ENCODE measurements at places on chromosomes 7 and 10.

DNA sequence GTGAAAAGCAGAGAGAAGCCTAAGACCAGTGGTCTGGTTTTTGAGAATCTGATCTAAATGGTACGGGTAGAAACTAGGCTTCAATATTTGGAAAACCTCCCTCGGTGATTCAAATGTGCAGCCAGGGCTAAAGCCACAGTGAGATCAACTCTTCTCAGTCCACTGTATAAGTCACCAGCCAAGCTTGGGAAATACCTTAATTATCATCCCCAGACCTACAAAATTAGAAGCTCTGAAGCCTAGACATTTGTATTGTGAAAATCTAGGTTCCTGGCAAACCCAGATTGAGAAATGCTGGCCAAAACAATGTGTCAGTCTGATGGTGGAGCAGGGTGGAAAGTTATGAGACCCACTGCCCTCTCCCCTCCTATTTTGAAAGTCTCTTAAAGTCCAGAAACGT is 131.7 kb downstream of the DGKI start:
- no peak for DNase-seq

DNA sequence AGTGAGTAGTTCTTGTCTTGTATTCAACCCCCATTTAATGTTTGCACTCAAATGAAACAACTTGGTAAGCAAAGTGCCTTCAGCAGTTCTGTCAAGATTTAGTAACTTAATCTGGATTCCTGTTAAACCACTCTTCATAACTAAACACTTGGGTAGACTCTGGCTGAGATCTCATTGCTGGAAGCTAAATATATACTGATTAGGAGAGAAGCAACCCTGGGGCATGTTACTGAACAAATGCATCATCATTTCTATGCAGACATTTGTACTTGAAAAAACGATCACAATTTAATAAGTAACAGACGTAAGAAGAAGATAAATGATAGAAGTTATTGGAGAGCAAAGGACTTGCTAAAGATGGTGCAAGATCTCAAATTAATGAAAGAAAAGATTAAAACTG is 308.4 kb upstream of the POM121L12 start:
- DNase-seq = no peak

- DNase-seq = no peak
Observed at GRCh38 chr10:60171436-60172013, 218.2 kb downstream of the ANK3 start.

DNA sequence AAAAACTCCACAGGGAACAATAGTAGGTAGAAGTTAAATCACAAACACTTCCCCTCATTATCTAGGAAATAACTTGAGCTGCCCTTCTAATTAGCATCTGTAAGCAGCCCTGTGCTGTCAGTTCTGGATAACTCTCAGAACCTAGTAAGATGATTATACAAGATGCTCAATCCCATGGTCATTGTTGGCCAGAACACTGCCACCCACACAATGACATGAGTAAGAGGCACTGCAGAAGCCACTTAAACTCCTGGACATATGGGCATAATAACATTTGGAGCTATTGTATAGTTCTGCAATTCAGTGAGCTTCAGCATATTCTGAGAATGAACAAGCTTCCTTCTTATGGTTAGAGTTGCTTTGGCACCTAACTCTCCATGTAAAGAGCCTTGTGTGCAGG is 153.8 kb downstream of the PLPP4 start:
- no peak for DNase-seq

DNA sequence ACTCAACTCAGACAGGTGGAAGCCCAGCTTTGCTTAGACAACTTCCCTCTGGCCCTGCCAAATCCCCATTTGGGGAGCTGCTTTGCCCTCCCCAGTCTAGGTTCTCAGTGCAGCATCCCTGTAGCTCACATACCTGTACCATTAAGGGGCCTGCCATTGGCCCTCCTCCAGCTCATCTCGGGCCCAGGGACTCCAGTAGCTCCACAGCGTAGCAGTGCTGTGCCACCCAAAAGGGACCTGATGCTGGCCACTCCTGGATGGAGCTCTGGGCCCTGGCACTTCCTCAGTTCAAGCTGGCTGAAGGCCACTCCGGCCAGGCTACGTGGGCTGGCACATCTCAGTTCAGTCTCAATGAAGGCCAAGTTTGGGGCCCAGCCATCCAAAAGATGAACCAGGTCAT is 7.4 kb downstream of the LRIT1 start:
- no peak for DNase-seq

DNA sequence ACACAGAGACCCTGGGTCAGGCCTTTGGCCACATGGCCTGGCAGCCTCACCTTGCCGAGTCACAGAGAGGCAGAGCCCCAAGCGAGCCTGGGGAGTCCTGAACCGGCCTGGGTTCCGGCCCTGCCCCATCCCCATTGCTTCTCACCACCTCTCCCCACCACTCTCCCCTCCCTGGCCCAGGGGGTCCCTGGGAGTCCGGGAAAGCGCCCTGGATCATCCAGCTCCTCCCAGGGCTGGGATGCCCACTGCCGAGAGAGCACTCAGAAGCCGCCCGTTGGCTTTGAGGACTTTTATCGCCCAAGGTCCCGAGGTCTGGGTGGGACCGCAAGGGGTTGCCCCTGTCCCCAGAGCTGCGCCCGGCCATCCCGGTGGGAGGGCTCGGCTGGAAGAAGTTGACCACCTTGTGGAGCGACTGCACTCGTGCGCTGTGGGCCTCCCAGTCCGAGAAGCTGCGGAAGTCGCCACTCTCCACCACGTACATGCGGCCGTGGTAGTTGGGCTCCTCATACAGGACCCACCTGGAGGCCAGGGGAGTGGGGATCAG is 8.1 kb downstream of the CRYGN start:
- no peak for DNase-seq

GRCh38 chr7:47931005-47932004 is 17.0 kb downstream of the PKD1L1 start:
- no peak for DNase-seq

DNA sequence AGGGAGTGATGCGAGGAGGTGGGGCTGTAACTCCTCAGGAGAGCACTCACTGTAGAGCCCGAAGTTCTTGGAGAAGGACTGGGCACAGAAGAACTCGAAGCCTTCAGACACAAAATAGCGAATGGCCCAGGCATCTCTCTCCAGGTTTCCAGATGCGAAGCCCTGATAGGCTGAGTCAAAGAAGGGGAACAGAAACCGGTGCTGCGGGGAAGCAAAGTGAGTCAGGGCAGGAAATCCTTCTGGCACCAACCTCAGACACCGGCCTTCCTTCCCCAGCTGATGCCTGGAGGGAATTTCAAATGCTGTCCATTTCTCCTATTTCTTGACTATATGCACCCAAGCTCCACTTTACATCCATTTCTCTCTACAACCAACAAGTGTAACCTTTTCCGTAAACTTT is 26.8 kb downstream of the GOT1 start:
- no peak for DNase-seq

DNA sequence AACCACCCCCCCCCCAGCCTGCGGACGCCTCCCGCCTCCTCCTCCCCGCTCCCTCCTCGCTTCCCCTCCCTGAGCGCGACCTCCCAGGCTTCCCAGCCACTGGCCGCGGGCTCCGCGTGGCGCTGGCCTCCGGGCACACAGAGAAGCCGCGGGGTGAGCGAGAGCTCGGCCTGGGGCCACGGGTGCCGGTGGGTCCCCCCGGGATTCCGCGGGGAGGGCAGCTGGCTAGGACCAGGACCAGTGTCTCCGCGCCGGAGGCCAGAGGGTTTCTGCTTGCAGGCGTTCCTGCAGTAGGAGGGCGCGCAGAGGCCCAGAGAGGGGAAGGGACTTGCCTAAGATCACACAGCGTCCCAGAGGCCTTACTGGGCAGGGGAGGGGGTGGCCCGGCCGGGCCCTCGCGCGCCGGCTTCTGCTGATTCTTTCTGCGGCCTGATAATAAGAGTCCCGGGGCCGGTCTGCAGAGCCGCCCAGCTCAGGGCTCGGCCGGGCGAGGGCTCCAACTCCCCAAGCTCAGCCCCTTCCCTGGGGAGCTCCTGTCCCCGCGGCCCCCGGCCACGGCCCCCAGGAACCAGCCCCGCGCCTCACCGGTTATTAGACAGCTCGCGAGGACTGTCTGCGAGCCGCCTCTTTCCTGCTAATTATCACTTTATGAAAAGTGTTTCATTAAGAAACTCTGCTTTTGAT is 10.1 kb downstream of the UNCX start:
- no peak for DNase-seq

- DNase-seq = no peak
Observed at GRCh38 chr10:31395695-31396094, 76.7 kb downstream of the ZEB1 start.

Measured in naive thymus-derived CD4-positive, alpha-beta T cell (primary cell).